ENCODE measurements at places on chromosomes 4 and X.
A peak's percentile ranks its signal among the peaks of the same experiment; 100 is the strongest.

- DNase-seq, result no peak
These were observed 53.9 kb upstream of the MMAA start for GRCh38 chr4:145565328-145565727.

DNA sequence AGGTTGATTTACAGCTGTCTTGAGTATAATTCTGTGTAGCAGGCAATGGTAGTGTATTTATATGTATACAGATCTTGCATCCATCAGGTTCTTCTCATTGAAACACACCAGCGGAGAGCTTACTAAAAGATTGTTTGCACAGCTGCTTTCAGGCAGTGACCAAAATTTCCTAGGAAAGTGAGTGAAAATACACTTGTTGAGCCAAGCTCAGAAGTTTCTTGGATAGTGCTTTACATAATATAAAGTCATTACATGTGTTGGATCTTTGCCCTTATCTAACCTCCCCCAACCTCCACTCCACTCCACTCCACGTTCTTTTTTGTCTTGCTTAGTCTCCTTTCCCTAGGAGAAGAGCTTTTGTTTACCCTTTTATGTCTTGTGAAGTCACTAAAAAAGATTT is 34.1 kb downstream of the CNKSR2 start:
- DNase-seq, result peak; percentile 70

DNA sequence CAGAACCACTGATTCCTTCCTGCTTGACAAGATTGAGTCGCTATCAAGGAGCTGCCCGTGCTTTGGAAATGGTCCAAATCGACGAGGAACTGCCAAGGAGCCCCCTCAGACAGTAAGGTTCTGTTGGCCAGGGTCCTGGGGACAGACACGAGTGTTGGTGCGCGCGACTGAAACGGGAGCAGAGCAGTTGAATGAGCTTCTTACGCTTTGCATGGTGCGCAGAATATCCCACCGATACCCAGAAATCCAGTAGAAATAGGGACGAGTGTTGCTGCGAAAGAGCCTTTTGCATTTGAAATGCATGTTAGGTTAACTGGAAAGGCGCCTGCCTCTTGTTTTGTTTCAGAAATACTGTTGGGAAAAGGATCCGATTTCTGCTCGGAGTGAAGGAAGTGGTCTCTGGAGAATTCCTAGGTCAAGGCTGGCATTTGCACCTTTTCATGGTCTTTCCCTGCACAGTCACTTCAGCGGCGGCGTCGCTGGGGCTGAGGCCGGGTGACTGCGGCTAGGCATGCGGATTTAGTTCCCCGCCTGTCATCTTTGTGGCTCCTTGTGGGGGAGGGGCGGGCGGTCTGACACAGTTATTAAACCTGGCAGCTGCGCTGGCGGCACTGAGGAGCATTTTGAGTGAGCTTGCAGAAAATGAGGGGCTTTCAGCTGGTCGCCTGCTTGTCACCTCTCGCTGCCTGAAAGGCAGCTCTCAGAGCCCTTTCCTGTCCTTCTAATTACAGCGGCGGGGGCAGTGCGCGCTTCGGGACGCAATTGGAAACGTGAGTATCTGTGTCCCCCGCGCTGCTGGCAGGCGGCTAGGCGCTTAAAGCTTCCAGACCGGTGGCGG is 51.5 kb upstream of the TRIM2 start:
- DNase-seq, result peak; percentile 81

DNA sequence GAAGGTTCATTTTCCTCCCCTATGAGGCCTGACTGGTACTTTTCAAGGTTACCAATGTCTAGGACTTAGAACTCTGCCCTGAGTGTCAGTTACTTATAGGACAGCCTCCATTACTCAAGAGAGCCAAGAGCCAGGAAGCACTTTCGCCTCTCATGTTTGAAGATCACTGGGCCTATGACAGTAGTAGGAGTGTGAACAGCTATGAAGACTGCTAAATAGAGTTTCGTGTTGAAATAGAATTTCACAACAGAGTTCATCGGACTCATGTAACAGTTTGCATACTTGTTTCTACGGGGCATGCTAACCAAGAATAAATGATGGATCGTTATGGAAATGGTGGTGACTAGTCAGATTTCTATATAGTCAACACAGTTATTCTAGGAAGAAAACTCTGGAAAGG is 97.8 kb upstream of the GPC4 start:
- DNase-seq, result no peak

- DNase-seq, result no peak
These were observed 26.6 kb upstream of the SNCA start for GRCh38 chr4:89863533-89863932.

- peak; percentile 98 for DNase-seq
These were observed 300.5 kb downstream of the TRIML1 start for GRCh38 chr4:188439641-188440311.

- DNase-seq, result no peak
These were observed 647.3 kb upstream of the DIPK2B start for GRCh38 chrX:45847961-45848360.

GRCh38 chr4:64893205-64893604 is 484.0 kb upstream of the TECRL start:
- DNase-seq, result peak; percentile 79

DNA sequence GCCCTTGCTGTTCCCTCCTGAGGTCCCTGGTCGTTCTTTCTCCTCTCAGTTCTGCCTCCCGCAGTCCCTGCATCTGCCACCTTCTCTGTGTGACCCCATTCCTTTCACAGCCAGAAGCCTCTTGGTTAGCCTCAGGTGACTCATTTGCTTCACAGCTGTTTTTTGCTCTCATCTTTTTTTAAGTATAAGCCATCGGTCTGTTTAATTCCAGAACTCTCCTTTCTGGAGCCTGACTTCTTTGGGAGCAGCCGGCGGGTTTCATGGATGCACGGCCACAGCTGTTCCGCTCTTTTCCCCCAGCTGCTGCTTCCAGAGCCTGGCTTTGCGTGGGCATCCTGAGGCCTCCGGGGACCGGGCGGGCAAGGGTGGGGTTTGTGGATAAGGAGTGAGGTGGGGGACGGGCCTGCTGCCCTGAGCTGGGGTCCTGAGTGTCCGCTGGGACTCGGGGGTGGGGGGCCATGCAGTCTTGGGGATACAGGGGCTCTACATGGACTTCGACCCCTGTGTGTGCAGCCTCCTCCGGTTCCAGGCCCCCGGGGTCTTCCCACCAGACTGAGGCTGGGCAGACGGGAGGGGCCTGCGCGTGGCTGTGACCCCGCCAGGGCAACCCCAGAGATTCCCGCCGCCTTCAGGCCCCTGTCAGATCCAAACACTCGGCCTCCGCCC is 46.7 kb downstream of the PCGF3 start:
- DNase-seq, result no peak

DNA sequence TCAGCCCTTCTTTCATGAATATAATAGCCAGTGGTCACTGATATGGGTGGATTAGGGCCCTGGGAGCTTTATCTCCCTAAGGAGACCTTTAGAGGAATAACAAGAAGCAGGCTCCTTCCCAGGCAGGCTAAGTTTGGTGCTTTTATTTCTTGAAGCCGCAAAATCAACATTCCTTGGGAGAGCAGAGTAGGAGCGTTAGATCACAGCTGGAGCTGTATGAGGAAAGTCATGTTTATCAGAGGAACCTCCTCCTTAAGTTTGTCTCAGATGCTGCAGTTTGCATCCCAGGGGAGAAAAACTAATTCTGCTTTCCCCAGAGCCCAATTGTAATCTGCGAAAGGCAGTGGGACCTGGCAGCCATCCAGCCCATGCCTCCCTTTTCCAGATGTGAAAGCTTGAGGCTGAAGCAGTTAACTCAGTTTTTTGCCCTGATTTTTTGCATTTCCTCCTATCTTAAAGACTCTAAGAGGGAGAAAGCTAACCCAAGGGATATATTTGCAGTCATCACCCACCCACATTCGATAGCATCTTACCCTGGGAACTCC is 186.0 kb upstream of the FRMPD4 start:
- no peak for DNase-seq

DNA sequence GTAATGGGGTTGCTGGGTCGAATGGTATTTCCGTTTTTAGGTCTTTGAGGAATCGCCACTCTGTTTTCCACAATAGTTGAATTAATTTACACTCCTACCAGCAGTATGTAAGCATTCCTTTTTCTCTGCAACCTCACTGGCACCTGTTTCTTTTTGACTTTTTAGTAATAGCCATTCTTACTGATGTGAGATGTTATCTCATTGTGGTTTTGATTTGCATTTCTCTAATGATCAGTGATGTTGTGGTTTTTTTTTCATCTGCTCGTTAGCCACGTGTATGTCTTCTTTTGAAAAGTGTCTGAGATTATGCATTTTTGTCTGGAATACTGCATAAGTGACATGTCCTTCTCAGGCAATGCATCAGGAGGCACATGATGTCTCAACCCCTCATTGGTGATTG is 28.8 kb downstream of the REPS2 start:
- no peak for DNase-seq

DNA sequence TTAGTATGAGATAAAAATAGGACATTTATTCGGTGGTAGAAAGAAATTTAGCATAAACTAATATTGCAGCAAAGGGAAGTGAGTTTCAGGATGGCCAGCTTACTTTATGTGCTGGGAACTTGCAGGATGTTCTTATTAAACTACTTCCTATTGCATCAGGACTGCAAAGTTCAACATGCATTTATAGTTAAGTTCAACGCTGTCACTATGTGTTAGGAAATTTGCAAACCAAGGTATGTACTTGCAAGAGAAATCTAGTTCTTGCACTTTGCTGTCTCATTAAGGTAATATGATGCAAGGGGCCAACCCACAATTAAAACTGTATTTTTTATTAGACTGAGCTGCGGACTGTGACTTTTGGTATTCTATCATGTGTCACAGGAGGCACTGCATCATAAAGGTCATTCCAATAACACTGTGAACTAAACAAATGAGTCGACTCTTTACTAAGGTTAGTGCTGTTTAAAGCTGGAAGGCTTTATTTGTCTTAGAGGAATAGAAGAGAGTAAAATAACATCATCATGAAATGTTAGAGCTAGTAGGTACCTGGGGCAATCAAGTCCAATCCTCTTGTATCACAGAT is 1525.7 kb upstream of the TENM3 start:
- no peak for DNase-seq

- DNase-seq, result no peak
These were observed 107.5 kb downstream of the EGF start for GRCh38 chr4:110020139-110020538.

DNA sequence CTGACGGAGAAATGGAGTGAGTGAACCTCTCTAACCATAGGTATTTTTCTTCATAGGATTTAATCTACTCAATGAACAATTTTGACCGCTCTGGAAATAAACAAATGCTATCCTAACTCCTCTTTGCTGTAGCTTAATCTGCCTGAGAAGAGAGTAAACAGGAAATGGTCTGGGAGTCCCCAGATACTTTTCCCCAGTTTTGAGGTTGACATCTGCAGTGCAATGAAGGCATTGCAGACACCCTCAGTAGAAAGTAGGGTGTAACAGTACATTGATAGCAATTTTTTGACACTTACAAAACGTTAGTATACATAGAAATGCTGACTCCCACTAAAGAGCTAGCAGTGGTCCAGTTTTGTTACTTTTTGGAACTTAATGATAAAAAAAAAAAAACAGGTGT is 495.9 kb upstream of the FAM241A start:
- peak; percentile 3 for DNase-seq

GRCh38 chrX:153992180-153992579 is 19.6 kb downstream of the TMEM187 start:
- no peak for DNase-seq

DNA sequence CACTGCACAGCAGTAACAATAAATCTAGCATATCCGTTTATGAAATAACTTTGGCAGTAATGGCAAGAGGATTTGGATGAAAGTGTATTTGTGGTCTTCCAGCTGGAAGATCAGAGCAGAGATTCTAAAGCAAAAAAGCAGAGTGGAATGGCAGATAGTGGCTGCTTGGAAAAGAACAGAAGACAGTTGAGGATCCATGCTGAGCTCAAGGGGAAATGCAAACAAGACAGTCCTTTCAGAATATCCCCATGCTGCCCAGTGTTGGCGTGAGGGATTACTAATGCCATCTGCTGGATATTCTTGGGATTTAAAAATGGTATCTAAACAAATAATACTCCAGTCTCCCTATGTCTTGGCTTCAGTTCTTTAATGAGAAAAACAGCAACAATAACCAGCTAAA is 629.1 kb upstream of the ATOH1 start:
- DNase-seq, result peak; percentile 74

DNA sequence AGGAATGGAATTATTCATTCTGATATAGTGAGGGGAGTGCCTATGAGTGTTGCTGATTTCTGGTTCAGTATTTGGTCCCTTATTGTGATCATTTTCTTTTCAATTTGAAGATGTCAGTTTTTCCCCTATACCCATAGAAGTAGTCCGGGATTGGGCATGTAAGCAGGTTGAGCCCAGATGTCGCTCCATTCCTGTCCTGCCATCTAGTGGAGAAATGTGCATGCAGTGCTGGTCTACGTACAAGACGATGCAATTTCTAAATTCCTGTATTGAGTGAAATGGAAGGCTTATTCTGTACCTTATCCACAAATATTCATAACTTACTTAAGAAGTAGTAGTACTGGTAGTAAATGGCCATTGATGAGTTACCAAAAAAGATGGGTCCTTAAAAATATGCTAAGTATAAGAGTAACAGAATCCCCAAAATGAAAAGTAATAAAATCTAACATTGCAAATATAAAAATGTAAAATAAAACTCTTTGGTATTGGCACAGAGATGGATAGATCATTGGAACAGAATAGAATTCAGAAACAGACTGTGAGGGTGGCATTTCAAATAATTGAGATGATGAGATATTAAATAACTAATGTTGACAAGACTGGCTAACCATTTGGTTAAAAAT is 60.9 kb downstream of the UGT8 start:
- DNase-seq, result peak; percentile 81

DNA sequence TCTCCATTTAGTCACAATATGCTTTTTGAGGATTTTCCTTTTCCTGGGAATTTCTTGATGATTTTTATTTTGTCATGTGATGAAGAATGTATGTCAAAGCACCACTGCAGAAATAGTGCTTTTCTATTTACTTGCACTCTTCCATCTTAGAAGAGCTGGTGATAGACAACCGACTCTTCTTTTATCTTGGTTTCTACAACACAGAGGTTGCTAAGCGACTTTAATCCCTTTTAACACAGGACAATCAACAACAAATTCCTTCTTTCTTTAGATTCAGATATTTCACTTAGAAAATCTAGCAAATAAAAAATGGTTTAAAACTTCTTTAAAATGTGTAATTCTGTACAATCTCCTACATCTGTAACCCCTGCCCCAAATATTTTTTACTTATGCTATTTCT is 34.6 kb downstream of the TET2 start:
- DNase-seq, result peak; percentile 21

DNA sequence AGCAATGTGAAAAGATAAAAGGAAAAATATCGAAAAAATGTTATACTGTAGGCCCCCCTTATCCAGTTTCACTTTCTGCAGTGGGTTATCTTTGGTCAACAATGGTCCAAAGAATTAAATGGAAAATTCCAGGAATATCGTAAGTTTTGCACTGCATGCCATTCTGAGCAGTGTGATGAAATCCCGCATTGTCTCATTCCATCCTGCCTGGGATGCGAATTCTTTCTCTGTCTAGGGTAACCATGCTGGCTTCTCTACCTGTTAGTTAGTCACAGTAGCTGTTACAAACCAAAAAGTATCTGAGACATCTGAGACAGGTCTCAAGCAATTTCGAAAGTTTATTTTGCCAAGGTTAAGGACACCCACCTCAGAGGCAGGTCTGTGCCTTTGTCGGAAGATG is 170.3 kb downstream of the COX18 start:
- DNase-seq, result no peak
